ENCODE measurements at places on chromosomes 5 and 9.

DNA sequence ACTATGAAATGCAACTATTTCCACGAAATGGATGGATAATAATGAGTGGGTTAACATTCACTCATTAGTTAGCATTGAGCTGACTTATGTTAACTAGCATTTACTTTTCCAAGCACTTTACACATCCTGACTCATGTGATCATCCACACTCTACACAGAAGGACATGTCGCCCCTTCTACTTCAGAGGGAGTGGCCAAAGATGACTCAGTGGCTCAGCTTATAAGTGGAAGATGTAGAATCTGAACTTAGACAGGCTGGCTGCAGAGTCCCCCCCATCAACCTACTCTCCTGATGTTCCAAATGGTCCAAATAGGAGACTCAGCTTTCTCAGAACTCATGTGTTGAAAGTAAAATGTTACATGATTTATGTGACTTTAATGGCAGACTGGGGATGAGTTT, 146.0 kb downstream of the ADCY2 start:
- DNase-seq, result no peak

DNA sequence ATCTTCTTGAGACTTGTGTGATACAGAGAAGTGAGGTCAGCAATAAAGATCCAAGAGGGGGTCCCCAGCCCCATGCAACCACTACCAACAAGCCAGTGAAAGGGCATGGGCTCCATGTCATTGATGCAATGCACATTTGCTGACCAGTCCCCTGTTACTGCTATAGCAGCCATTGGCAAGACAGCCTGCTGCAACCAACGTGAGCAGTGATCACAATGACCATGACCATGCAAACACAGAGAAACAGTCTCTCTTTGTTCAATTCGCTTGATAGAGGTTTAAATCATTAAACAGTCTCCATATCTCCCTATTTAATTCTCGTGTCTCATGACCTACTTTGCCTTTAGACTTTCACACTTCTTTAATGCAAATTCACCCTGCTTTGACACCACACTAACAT, 30.0 kb upstream of the FOXB2 start:
- no peak for DNase-seq

- DNase-seq, result no peak
Measured at GRCh38 chr5:58317808-58318207, 142.1 kb downstream of the PLK2 start.

GRCh38 chr9:93098236-93098946, 2.4 kb downstream of the CARD19 start:
- DNase-seq, result peak; percentile 96

- no peak for DNase-seq
Measured at GRCh38 chr5:8913522-8913921, 632.4 kb downstream of the SEMA5A start.

- DNase-seq, result no peak
Measured at GRCh38 chr5:174339130-174339529, 293.6 kb downstream of the NSG2 start.

DNA sequence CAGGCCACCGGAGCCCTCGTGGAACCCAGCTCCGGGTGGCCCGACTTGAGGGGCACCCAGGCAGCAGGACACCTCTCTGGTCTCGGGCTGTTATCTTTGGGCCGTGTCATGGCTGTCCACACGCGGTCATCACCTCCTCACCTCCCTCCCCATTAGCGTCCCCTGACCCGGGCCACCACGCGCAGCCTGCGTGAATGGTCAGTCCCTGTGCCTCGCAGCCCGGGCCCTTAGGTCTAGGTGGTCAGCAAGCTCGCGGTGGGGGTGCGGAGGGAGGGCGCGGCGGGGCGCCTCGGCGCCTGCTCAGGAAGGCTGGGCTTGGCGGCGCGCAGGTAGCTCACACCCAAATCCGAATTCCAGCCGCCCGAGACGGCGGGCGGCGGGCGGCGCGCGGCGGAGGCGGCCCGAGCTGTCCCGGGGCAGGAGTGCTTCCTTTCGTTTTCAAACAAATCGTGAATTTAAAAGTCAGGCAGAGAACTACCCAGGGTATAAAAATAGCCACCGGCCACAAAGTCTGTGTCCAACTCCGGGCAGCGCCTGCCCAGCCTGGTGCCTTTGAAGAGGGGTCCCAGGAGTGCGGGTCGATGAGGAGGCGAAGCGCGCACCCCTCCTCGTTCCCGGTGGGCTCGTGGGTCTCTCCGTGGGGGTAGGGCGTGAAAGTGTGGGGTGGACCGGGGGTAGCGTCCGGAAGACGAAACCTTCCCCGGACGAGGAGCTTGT, 1.0 kb upstream of the RXRA start:
- no peak for DNase-seq

- DNase-seq, result no peak
Measured at GRCh38 chr5:2433086-2433485, 318.4 kb downstream of the IRX2 start.

GRCh38 chr9:83959061-83959460, 21.0 kb downstream of the HNRNPK start:
- DNase-seq, result peak; percentile 42

GRCh38 chr5:168798065-168799023, 219.2 kb upstream of the PANK3 start:
- no peak for DNase-seq

DNA sequence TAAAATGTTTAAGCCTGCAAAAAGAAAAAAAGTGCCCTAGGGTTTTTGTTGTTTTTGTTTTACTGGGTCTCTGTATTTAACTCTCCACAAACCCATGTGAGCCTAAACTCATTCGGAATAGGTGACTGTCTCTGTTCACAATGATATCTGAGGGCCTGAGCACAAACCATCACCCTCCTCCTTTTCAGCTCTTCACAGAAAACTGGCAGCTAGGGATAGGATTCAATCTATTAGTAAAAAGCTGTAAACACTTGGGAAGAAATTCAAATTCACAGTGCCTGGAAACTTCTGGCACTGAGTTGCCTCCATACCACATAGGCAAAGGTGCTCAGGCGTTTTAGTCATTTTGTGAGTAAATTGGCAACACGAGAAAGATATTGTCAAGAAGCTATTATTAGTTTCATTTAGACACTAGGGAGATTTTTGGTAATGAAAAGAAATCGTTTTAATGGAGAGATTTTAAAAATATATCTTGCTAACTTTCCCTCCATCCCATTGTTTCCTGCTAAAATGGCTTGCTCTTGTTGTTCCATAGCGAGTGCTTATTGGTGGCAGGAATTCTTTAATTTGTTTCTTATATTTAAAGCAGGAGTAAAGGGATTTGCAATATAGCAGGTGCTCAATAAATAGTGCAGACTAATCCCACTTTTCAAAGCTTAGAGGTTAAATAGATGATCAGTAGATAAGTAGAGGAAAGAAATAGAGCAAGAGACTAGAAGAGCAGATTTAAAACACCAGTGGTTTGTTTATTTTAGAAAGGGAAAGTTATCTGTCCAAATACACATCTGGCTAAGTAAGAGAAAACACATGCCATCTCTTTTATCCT, 9.7 kb downstream of the FOXD1 start:
- DNase-seq, result no peak

DNA sequence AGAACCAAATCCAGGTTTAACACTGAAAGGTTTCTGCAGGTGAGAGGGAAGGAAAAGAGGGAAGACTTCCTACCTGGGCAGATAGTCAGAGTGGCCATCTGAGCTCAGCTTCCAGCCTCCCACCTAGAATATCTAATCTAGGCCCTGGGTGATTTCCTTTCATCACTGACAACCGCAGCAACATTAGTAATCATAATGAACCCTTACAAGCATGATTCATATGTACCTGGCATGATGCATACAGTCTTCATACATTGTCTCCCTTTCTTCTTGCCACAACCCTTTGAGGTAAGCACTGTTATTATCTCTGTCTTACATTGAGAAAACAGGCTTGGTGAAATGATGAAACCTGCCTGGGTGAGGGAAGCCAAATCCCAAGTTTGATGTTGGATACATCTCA, 13.5 kb downstream of the AFAP1L1 start:
- no peak for DNase-seq

DNA sequence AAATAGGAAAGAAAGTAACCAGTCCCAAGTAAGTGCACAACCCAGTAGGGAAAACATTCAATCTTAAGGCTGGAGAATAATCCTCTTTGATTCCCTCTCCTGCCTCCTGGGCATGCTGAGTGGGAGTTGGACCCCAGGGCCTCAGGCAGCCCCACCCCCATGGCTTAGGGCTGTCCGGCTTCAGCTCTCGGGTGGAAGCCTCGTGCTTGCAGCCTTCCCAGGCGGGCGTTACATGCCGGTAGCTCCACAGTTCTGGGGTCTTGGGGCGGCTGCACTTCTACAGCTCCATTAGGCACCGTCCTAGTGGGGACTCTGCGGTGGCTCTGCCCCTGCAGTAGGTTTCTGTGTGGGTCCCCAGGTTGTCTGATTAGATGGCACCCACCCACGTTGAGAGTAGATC, 10.1 kb downstream of the GLIPR2 start:
- DNase-seq, result no peak

- no peak for DNase-seq
Measured at GRCh38 chr5:142749321-142749720, 20.9 kb upstream of the ARHGAP26 start.

GRCh38 chr5:173878224-173878967, 9.8 kb upstream of the CPEB4 start:
- no peak for DNase-seq

GRCh38 chr5:126988021-126988569, 42.3 kb downstream of the MARCHF3 start:
- DNase-seq, result no peak

DNA sequence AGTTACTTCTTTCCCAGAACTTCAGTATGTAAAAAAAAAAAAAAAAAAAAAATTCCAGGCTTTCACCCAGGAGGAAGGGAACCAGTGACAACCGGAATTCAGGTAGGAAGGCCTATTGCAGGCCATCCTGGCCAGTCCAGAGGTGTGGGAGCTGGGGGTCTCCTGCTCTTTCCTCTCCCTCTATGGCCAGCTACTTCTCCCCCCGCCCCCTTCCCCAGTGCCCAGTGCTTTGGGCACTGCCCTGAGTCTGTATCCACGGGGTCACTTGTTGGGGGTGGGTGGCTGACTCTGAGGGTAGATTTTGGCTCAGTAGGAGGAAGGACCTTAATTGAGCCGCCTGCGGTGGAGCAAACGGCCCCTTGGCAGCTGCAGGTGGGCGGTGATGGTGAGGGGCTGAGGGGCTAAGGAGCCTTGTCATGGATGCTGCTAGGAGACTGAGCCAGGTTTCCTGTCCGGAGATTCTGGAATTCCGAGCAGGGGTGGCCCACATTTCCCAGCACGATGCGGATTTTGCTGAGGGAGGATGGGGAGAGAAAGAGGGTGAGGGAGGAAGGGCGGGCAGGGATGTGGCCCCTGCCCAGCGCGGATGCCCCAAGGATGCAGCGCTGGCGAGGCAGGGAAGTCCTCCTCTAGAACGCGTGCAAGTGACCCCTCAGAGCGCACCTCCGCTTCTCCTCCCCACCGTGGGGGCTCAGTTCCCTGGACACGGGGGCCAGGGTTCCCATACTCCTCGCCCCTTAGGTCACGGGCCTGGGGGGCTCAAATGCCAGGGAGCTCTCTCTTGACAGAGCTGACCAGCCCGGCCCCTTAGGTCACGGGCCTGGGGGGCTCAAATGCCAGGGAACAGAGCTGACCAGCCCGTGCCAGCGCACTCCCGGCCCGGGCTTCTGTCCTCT, 1.2 kb upstream of the PHF2 start:
- DNase-seq, result no peak

DNA sequence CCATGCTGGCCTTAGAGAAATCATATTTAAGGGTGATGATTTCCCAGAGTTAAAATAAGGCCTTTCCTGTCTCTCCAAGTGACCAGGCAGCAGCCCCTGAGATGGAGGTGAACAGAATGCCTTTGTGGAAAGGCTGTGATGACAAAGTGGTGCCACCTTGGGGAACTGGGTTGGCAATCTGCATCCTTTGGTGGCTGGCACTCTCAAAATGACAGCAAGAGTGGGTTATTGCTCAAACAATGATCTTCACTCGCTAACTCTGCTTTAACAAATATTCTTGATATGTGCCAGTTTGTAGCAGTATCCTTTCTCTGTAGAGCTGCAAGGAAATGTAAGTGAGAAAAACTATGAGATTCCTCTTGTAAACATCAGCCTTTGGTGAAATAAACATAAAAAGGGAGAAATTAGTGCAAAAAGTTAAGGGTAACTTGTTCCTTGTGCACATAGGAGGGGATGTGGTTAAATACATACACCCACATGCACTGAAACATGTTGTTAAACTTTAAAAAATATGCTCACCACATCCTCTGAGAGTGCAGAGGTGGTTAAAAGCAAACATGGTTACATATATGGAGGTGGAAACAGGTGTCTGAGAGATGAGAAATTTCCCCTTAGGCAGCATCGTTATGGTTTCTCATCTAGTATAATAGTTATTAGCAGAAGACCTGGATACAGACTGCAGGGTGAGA, 373.4 kb upstream of the CTNND2 start:
- DNase-seq, result no peak

GRCh38 chr9:129398101-129398960, 220.3 kb upstream of the IER5L start:
- DNase-seq, result no peak

- DNase-seq, result no peak
Measured at GRCh38 chr5:88870285-88870684, 12.7 kb downstream of the MEF2C start.

- peak; percentile 62 for DNase-seq
Measured at GRCh38 chr9:76297721-76298239, 96.4 kb downstream of the RFK start.

GRCh38 chr9:34049630-34050384, 1.1 kb upstream of the UBAP2 start:
- no peak for DNase-seq

GRCh38 chr5:45799388-45799787, 103.2 kb upstream of the HCN1 start:
- no peak for DNase-seq

GRCh38 chr9:36031774-36032555, 4.7 kb upstream of the RECK start:
- peak; percentile 22 for DNase-seq

- no peak for DNase-seq
Measured at GRCh38 chr5:178788381-178789085, 58.1 kb upstream of the ZNF354A start.

DNA sequence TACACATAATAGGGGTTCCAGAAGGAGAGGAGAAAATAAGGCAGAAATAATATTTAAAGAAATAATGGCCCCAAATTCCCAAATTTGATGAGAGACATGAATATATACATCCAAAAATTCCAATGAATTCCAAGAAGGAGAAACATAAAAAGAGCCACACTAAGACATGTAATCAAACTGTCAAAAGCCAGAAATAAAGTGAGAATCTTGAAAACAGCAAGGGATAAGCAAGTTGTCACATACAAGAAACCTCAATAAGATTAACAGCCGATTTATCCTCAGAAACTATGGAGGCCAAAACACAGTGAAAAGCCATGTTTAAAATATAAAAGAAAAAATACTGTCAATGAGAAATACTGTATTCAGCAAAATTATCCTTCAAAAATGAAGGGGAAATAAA, 14.5 kb downstream of the CATSPER3 start:
- no peak for DNase-seq

GRCh38 chr5:93431250-93431649, 149.8 kb downstream of the NR2F1-AS1 start:
- no peak for DNase-seq

DNA sequence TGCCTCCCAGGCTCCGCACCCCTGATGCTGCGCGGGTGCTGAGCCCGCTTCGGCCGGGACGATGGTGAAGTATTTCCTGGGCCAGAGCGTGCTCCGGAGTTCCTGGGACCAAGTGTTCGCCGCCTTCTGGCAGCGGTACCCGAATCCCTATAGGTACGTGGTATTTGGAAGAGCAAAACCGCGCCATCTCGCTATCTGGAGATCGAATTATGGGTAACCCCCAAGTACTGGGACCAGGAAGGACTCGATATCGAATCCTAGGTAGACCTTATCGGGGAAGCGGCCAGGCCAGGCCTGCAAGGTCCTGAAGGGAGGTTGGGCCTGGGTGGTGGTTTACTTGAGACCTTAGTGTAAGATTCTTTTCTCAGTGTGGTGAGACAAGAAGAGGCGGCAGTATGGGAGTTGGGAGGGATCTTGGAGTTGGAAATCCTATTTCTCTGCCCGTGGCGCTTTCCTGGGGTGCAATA, 359 bp downstream of the PRELID1 start:
- DNase-seq, result no peak
